ENCODE measurements at places on chromosomes 2 and 18. TPM values are rescaled to one million over a fixed set of nuclear protein-coding genes. Genes with fewer than 3 reads are reported as not detected.
A peak's percentile ranks its signal among the peaks of the same experiment; 100 is the strongest.

DNA sequence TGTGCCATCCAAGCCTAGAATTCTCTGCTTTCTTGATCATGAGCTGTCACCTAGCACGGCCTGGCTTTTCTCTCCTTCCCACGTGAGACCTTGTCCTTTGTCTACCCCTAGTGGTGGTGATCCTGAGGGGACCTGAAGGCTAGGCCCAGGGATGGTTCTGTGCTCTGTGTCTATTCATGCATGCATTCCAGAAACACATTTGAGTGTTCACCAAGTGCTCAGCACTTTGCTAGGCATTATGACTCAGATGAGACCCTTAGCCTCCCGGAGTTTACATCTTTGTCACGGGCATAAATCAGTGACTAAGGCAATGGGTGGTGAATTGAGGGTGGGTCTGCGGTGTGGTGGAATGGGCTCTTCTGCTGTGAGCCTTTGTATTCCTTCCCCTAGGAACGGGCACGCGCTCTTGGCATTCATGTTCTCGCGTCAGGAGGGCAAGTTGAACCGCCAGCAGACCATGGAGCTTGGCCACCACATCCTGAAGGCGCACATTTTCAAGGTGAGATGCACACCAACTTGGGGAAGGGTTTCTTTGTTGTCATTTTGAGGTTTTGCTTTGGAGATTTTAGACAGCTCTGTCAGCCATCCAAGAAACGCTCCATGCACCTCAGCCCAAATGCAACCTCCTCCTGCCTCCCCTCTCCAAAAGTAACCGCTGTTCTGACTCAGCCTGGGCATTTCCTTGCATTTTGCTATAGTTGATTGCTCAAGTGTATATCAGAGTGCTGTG is 100.9 kb downstream of the WDSUB1 start:
- DNase-seq, result no peak

- DNase-seq, result no peak
These were observed 451.4 kb upstream of the SLC14A2 start for GRCh38 chr18:45163871-45164270.

GRCh38 chr2:128420776-128421175 is 102.1 kb upstream of the HS6ST1 start:
- DNase-seq, result no peak

GRCh38 chr2:113098041-113098440 is 29.4 kb upstream of the IL1RN start:
- no peak for DNase-seq

DNA sequence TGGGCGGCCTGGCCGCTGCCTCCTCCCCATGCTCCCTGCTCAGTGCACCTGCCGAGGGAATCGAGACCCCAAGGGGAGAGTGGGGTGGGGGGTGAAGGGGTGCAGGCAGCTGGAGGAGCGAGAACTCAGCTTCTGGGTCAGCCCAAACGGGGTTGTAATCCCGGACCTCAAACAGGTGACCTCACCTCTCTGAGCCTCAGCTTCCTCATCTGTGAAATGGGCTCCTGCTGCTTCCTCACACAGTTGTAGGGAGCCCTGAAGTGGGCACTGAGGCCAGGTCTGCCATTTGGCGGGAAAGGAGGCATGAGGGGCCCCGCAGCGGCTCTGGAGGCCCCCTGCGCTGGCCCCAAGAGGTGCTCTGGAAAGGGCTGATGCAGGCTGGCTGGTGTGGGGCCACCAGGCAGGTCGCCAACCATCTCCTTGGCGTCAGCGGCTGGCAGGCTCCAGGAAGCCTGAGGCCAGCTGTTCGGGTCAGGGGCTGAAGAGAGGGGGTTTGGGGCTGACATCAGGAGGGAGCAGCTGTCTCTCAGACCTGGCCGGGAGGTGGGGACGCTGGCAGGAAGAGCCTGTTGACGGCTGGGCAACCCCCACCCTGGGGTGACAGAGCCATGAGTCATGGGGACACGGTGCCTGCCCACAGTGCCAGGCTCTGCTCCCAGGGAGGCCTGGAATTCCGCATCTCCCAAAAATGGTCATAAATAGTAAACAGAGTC is 4.9 kb downstream of the KLHL30 start:
- DNase-seq, result peak; percentile 60

GRCh38 chr18:65227970-65228369 is 522.8 kb upstream of the CDH7 start:
- no peak for DNase-seq

GRCh38 chr2:188766471-188766856 is 207.7 kb upstream of the COL3A1 start:
- no peak for DNase-seq

DNA sequence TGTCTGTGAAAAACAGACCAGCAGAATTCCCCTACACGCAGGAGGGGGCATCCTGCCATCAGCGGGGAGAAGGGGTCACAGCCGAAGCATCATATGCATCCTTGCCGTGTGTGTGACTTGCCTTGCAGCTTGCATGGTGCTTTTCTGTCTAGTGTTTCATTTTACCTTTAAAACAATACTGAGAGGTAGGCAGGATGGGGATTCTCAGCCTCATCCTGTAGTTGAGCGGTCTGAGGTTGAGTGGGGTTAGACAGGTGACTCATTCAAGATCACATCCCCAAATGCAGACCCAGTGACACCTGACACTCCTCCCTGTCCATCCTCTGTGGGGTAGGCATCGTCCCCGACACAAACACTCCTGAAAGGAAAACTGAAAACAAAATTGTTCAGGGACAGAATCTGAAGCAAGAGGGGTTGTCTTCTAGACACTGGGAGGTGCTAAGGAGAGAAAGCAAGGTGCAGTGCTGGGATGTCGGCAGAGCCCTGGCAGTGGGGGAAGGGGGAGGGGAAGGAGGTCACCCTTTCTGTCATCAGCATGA is 7.9 kb downstream of the ARL4C start:
- DNase-seq, result no peak

DNA sequence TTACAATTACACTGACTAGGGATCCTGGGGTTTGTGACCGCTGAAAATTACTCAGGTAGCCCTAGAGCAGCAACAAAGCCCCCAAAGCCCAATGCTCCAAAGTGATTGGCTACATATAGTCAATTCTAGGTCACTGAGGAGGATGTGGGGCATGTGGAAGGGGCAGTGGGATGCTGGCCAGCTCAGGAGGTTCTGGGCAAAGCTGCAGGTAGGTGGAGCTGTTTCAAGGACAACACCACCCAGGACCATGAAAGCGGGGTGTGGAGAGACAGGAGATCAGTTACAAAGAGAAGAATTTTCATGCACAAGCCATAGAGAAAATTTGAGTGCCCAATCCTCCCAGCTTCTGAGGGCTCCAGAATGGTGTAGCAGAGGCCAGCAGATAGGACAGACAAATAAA is 75.0 kb upstream of the CCDC85A start:
- no peak for DNase-seq

DNA sequence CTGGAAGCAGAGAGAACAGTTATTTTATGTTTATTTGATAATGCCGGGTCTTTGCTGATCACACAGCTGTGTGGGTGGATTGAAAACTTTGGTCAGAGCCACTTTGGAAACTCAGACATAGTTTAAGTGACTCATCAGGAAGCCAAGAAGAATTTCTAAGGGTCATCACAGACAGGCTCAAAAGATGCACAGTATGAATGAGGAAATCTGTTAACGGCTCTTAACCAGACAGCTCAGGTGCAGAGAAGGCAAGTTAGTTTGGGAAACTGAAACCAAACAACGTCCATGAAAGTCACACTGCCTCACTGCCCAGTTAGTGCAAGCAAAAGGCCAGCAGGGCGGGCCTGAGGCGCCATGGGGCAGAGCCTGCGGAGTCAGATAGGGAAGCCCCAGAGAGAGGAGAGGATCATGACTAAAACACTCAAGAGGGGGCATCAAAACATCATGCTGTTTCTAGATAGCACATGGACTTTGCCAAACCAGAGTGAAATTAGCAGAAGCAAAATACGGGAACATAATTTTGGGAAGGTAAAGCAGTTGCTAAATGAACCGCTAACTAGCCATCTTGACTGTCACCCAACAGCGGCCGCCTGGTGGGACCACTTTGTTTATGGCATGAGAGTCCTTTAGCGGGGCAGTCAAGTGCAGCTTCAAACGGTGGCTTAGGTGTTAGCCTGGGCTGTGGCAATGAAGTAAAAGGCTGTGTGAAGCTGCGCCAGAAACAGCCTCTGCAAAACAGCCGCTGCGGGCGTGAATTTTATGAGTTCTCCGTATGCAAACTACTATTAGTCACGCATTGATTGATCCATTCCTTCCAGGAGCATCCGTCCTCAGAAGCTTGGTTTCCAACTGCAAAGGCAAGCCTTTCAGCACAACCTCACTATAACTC is 101.2 kb downstream of the KCTD18 start:
- no peak for DNase-seq

The NETO1 gene
- not detected for total RNA-seq

- peak; percentile 9 for DNase-seq
These were observed 150.9 kb downstream of the RTP5 start for GRCh38 chr2:242020196-242021004.

The SLC4A5 gene
- total RNA-seq, result 1.8 TPM

DNA sequence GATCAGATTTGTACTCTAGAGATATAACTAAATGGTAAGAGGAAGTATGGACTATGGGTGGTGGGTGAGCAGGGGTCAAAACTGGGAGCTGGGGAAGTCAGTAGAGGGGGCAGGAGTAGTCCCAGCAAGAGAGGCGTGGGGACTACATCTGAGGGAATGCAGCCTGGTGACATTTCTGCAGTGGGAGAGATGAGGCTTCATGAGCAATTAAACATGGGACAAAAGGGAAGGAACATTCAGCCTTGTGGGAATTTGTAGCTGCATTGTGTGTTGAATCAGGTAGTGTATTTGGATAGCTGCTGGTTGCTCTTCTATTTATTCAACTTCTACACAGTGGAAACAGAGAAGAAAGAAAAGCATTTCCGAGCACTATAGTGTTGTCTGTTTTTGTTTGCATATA is 3.6 kb downstream of the CNOT11 start:
- no peak for DNase-seq

DNA sequence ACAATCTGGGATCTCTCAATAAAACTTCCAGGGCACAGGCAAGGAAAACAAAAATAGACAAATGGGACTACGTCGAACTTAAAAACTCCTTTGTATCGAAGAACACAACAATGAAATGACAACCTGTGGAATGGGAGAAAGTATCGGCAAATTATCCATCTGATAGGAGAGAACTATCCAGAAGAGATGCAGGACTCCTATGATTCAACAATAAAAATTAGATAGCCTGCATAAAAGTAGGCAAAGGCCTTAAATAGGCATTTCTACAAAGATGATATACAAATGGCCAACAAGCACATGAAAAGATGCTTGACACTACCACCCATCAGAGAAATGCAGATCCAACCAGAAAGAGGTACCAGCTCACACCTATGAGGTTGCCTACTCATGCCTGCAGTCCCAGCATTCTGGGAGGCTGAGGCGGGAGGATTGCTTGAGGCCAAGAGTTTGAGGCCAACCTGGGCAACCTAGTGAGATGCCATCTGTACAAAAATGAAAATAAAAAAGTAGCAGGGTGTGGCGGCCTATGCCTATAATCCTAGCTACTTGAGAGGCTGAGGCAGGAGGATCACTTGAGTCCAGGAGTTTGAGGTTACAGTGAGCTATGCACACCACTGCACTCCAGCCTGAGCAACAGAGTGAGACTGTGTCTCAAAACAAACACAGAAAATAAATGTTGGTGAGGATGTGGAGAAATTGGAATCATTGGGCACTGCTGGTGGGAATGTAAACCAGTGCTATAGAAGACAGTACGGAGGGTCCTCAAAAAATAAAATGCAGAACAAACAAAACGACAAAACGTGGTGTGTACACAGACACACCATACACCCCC is 21.6 kb downstream of the TWIST2 start:
- DNase-seq, result no peak

DNA sequence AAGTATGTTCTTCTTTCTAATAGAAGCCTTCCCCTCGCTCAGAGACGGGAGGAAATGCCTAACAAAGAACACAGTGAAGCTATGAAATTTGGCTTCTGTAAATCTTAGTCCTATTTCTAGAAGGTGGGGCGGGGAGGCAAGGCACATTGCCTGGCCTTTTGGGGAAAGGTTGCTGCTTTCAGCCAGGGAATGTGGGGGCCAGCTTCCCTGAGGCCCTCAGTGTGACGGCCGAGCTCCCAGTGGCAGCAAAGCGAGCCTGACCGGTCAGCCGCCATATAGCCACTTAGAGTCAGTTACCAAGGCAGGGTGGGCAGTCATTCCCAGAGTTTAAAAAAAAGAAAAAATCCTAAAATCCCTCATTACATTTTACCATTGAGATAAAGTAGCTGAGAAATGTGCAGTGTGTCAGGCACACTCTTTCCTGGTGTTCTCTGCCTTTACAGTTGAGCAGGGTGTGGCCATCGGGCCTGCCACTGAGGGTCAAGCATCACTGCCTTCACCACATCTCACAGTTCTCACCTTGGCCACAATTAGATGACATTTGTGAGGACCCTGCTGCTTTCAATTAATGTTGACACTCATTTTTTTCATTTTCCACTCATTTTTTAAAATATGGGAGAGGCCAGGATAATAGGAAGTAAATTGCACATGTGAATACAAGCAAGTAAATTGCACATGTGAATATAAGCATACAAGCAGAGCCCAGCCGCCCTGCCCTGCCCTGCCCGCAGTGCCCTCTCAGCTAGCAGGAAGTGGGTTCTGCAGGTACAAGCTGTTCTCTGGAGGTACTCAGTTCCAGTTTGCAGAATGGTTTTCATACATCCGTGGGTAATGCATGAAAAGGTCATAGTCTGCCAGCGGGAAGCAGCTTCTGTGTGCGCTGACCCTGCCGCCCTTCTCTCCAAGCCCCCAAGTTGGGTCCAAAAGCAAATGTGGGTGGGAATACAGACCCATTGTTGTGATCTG is 76.9 kb downstream of the WDSUB1 start:
- DNase-seq, result no peak

The KATNAL2 gene
- 3.2 TPM for total RNA-seq

- no peak for DNase-seq
These were observed 132.5 kb downstream of the VAPA start for GRCh38 chr18:10046178-10046807.

DNA sequence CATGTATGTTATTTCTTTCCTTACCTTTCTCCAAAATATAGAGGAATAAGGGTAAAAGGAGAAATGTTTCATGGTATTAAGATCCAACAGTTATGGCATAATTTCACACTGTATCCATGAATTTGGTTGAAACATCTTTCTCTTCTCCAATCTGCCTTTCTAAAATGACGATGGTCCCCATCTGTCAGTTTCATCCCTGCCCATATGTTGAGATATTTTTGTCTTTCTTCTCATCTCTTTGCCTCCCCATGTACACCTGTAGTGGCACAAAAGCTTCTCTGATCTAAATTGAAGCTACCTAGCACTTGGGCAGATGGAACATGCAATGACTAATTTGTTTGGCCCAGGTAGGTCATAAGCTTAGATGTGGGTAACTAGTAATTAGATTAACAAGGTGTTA is 90.7 kb upstream of the LRRTM1 start:
- DNase-seq, result no peak
